ENCODE measurements at places on chromosomes 12 and 14. TPM values are rescaled to one million over a fixed set of nuclear protein-coding genes. Genes with fewer than 3 reads are reported as not detected.

ESR2 gene
- total RNA-seq, result 0.43 TPM

DLK1 gene
- not detected for total RNA-seq

KLRC2 gene
- not detected for total RNA-seq

ZC3H10 gene
- total RNA-seq, result 6.6 TPM

NELL2 gene
- 61.9 TPM for total RNA-seq

CCDC177 gene
- total RNA-seq, result not detected

DNA sequence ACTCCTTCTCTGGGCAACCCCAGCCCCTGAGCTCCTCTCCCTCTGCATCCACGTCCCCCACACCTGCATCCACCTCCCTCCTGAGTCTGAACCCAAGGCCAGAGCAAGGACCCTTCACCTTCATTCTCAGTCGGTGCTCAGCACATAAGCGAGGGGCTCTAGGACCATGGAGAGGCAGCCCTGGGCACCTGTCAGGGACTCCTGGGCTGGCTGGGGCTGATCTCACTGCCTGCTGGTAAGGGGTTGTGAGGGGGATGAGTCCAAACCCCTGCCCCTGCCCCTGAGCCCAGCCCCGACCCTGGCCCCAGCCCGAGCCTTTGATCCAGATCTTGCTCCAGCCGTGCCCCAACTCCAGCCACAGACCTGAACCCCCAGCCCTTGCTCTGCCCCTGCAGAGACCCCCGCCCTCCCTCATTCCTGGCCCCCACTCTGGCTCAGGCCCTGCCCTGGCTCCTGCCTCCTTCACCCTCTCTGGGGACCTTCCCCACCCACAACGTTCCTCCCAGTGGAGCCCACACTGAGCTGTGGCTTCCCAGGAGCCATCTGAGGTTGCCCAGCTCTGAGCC lies 888 bp upstream of the CCDC197 start:
- no peak for DNase-seq

GRCh38 chr14:85813040-85813439 lies 283.1 kb downstream of the FLRT2 start:
- no peak for DNase-seq

GRCh38 chr14:94031161-94031882 lies 5.2 kb downstream of the OTUB2 start:
- no peak for DNase-seq

DNA sequence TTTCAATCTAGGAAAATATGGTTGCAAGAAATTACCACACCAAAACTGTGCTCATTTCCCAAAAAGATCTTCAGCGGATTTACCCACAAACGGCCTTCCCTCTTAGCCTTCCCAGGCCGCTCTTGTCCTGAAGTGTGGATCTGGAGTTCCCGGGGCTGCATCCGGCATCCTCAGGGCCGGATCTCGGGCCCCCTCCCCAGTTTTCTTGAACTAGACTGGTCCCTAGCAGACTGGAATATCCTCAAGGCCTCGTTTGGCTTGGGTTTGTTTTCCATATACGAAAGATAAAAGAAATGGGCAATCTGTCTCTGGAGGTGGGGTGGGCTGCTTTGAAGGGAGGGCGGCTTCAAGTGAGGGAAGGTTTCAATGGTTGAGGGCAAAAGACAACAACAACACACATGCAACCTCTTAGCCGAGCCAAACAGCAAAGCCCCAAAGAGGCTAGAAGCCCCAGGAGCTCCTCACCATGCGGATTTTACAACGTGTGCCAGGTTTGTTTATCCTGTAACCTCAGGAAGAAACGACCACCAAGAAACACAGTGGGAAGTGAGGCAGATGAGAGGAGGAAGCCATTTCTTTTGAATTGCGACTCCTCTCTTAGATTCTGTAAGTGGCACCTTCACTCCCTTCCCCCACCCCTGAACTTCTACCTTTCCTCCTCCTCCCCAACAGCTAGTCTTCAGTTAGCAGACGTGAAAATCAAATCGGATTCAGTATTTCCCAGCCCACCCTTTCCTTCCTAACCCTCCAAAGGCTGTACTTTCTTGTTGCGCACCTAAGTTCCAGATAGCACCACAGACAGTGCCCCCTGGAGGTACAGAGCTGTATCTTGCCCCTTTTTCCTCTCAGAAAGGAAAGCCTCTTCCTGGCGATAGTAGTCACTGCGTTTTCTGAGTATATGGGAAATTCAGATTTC lies 2.6 kb downstream of the MYF6 start:
- DNase-seq, result no peak

- DNase-seq, result no peak
Measured at GRCh38 chr14:70814466-70814865, 5.2 kb upstream of the MAP3K9 start.

- no peak for DNase-seq
Measured at GRCh38 chr12:20950248-20950647, 139.7 kb downstream of the SLCO1B3 start.

DNA sequence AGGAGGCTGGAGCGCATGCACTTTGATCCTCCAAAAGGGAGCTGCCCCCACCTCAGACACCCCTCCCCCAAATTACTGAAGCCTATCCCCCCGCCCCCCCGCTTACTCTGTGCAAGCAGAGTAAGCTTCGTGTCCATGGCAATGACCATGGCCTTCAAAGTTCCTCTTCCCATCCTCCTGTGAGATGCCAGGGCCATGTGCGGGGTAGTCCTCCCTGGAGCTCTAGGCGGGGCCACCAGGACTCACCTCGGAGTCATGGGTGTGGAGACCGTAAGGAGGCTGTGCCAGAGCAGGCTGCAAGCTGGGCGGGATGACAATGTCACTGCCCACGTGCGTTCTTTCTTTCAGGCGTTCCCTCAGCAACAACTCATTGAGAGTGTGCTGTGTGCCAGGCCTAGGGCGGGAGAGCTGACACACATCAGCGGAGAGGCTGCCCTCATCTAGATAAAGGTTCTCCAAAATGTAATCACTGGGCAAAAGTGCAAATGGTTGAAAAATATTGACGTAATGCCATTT lies 66.8 kb downstream of the C14orf132 start:
- no peak for DNase-seq

GRCh38 chr12:26238341-26239121 lies 43.2 kb downstream of the SSPN start:
- no peak for DNase-seq

- DNase-seq, result no peak
Measured at GRCh38 chr12:41242603-41243002, 54.5 kb downstream of the PDZRN4 start.

GRCh38 chr14:95527387-95528002 lies 7.4 kb upstream of the GLRX5 start:
- peak; percentile 81 for DNase-seq

- no peak for DNase-seq
Measured at GRCh38 chr12:105764216-105764835, 374.4 kb downstream of the NUAK1 start.

DNA sequence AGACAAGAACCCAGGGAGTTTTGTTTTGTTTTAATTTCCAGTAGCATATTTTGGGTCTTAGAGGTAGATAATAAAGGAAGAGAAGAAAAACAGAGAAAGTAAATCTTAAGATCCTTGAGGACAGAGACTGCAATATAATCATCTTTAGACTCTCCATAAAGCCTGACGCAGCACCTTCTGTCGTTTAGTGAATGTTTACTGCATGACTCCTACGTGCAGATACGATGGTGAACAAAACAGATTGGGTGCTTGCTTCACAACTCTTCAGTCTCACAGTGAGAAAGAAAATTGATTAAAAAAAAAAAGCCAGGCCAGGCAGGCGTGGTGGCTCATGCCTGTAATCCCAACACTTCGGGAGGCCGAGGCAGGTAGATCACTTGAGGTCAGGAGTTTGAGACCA lies 86.9 kb downstream of the STON2 start:
- no peak for DNase-seq

DNA sequence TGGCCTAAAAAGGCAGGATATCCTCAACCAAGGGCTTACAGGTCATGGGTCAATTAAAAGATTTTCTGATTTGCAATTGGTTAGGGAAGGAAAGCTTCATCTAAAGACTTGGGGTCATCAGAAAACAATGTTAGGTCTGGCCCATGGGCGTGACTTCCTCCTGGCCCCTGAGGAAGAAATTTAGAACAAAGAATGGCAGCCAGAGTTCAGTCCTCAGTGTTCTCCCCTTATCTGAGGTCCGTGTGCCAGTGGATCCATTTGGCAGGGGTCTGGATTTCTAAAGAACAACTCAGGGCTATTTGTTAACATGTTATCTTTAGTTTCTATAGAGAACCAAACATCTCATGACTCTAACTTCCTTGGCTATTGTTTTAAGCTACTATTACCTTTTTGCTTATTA lies 27.8 kb upstream of the NFYB start:
- DNase-seq, result no peak

- DNase-seq, result no peak
Measured at GRCh38 chr12:22223356-22223755, 111.2 kb downstream of the ST8SIA1 start.
